CD4-positive, alpha-beta T cell treated with Interleukin-2 at 100 ng/mL for 4 hours (primary cell): ENCODE measurements at places on chromosomes 4 and X.

DNA sequence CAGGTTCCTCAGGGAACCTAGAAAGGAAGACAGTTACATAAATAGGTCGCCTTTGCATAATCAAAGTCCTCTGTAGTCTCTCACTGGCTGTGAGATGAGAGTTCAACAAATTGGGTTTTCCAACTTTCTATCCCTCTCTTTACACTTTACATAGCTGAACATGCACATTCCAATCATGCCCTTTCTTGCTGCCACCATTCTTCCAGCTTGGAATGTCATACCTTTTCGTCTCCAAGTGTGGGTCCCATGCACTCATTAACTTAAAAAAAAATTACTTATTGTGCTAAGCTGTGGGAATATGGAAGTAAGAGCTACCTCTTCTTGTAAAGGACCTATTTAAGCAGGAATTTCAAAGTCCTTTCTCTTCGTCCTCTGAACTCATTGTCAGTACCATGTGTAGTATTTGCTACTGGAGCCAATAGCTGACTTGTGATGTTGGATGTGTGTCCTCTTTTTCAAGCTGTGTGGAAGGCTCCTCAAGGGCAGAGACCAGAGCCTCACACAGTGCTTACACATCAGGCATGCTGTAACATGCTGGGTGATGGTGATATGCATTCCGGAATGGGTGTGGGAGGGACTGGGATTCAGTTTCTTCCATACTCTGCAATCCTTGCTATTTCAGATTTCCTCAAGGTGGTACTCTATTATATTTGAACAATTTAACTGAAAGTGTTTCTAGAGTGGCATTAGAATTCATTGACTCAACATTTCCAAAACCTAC, 7.1 kb downstream of the ENOPH1 start:
- DNase-seq = no peak

- no peak for DNase-seq
These were observed 5.7 kb downstream of the MAGEE1 start for GRCh38 chrX:76433219-76433618.

DNA sequence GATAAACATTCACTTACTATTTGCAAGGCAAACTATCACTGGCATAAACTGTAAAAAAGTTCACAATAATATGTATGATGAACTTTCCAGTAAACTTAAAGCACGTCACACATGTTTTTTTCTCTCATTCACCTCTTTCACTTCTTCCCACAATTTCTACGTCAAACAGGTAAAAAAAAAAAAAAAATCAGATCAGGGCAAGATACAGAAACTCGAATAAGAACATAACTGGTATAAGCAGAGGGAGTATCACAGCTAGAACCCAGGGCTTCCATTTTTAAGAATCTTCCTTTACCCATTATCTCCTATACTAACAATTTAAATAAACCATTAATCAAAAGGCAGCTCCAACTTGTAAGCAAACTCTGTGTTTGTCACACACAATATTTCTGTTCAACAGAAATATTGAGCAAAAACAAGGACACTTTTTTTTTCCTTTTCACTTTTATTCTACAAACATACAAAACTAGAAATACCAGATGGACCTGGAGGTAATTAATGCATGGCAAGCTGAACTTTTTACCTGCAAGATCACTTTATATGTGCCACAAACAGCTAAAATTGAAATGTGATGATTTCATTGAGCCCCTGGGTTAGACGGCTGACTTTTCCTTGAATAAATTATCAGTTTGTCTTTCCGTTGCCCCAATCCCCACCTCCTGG, 47.5 kb upstream of the NSUN7 start:
- no peak for DNase-seq

DNA sequence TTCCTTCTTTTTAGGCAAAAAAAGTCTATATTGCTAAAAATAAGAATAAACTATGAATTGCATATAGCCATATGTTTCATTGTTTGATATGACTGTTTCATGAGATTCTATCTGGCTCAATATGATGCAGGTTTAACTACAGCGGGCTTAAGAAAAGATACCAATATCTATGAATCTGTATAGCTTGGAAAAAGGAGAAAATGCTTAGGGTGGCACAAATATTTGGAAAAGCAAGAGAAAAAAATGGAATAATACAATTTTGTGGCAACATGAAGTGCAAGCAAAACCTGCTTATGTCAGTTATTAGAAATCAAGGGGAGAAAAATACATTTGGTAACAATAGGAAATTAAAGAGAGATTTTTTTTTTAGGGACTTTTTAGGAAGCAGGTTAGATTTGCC, 48.3 kb upstream of the NFKB1 start:
- DNase-seq = no peak

DNA sequence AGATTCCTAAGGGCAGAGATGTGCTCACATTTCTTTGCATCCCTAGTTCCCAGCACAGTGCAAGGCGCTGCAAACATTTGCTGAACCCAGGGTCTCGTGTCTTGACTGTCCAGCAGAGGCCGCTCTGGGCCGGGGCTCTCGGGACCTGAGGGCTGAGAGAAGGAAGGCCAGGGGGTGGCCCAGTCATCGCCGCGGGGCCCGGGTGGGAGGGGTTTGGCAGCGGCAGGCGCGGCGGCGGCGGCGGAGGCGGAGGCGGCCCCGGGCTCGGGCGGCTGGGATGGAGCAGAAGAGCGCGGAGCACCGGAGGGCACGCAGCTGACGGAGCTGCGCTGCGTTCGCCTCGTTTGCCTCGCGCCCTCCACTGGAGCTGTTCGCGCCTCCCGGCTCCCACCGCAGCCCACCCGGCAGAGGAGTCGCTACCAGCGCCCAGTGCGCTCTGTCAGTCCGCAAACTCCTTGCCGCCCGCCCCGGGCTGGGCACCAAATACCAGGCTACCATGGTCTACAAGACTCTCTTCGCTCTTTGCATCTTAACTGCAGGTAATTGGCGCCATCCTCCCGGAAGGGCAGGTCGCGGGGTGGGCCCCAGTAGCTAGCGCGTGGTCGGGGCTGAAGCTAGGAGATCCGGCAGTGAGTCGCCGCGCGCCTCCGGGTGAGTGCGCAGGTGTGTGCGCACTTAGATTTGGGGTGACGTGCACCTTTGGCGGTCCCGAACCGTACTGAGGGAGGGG, at the start of gene PARM1:
PARM1 (plus strand) TSS at position 285 of the 730 bp plus-strand sequence; CDS start at position 497, 212 bp downstream.
- no peak for DNase-seq

- no peak for DNase-seq
These were observed 103.1 kb upstream of the GPRIN3 start for GRCh38 chr4:89410687-89411086.
